Fibroblast of villous mesenchyme (primary cell): ENCODE measurements at places on chromosomes 7 and 10. TPM values are rescaled to one million over a fixed set of nuclear protein-coding genes. Genes with fewer than 3 reads are reported as not detected.

DNA sequence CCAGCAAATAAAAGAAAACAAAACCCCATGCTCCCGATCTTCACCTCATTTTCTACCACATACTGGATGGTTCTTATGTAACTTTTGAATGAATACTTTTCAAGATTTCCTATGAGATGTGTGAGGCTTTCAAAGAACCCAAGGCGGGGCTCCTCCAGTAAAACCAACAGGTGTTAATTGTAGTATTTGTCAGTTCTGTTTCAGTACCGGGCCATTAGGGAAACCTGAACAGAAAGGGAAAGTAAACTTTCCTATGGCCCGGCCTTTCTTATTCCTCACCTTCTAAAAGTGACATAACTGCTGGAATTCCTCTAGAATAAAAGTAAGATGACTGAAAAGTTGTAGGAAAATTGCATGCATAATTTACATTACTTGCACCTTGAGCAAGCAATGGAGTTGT lies 672.9 kb downstream of the MAGI2 start:
- no peak for DNase-seq

OPN4 gene
- not detected in 2 replicates for total RNA-seq

DNA sequence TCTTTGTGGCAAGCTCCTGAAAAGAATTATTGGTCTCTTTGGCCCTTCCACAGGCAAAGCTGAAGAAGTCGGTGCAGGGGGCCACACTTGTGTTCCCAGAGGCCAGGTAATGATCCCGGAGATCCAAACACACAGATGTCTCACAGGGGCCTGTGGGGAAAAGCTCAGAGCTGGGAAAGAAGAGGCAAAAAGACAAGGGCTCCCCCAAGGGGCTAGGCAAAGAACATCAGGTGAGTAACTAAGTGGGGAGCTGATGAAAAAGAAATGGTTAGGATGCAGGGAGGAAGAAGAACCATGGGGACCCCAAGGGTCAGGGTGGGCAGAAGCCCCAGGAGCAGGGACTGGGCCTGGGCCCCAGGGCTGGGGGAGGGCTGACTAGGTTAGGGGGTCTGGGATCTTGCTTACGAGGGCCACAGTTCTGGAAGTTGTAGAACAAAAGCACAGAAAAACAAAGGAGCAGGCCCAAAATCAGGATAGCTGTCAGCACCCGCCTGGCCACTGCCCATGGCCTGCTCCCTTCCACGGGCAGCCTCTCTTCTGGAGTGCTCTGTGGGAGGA lies 1.1 kb downstream of the KEL start:
- no peak for DNase-seq

GIGYF1 gene
- 15.5 and 19.6 TPM in 2 replicates for total RNA-seq

DNA sequence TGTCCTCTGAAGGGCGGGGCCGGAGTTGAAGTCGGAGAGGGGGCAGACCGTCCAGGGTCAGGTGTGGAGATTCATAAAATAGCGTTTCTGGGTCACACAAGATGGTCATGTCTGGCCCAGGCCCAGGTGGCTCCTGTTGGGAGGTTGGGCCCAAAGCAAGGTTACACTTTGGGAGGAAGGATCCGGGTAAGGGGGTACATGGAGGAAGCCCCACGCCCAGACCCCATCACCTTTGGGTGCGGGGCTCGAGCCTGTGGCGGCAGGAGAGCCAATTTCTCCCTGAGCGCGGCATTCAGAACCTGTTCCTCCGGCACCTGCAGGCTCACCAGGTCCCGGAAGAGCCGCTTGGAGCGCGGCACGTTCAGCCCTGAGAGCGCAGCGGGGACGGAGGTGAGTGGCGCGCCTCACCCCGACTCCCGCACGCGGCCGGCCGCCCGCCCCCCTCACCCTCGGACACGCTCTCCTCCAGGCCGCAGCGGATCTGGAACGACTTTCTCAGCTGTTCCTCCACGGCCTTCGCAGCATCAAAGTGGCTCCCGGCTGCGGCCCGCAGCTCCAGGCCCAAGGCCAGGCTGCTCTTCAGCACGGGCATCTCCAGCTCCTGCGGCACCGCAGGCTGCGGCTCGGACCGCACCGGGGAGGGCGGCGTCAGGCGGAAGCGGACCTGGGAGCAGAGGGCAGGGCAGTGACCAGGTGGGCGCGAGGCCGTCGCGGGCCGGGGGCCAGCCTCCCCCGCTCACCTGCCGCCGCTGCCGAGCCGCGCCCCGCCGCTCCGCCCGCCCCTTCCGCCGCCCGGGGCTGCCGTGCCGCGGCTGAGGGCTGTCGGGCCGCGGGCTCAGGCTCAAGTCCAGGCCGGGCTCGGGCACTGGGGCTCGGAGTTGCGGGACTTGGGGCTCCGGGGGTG lies 644 bp downstream of the PPP1R35 start:
- peak; percentile 19 for DNase-seq

FAM25A gene
- total RNA-seq: not detected in 2 replicates

- no peak for DNase-seq
Observed at GRCh38 chr7:136964347-136964746, 95.9 kb downstream of the CHRM2 start.

- DNase-seq: peak; percentile 54
Observed at GRCh38 chr7:158587162-158588084, at the start of gene PTPRN2. TSS of gene PTPRN2 (minus strand) at chr7:158587823.

DNA sequence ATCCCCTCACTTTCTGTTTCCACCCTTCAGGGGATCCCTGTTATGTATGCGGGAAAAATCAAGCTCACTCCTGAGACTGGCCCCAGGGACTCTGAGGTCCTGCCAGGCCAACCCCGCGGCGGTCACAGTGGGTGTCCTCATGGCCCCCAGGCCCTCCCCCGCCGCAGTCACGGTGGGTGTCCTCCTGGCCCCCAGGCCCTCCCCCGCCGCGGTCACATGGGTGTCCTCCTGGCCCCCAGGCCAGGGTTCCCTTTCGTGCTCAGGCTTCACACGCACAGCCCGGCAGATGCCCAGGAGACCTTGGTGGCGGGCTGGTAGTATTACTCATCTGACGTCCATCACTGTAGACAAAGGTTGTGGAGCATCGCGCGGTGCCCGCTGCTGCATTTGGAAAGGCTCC lies 491.0 kb upstream of the FOXK1 start:
- DNase-seq: no peak

NRP1 gene
- 197 and 222 TPM in 2 replicates for total RNA-seq

- DNase-seq: peak; percentile 35
Observed at GRCh38 chr7:31735991-31736982, 49.3 kb downstream of the PPP1R17 start.

DNA sequence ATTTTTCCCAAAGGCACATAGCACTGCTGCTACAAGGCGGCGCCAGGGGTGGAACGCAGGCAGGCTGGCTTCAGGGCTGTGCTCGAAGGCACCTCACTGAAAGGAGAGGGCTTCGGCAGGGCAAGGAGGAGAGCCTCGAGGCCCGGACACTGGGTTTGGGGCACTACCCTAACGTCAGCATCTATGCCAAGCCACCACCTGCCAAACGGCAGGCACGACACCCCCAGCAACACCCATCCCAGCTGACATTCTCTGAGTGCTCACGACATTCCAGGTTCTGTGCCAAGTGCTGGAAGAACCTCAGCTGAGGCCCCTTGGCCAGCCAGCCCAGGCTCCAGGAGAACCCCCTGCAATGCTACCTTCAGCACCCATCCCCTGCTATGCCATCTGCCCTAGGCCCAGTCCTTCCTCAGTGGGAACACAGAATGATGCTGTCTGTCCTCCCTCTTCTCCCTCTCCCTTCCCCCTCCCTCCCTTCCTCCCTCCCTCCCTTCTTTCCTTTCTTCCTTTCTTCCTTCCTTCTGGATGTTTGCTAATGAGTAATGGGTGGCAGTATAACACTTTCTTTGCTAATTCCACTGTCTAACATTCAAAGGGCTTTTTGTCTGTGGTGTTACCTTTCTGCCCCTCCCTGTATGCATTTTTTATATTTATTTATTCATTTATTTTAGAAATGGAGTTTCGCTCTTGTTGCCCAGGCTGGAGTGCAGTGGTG lies 24.3 kb downstream of the ZCCHC24 start:
- DNase-seq: no peak

DNA sequence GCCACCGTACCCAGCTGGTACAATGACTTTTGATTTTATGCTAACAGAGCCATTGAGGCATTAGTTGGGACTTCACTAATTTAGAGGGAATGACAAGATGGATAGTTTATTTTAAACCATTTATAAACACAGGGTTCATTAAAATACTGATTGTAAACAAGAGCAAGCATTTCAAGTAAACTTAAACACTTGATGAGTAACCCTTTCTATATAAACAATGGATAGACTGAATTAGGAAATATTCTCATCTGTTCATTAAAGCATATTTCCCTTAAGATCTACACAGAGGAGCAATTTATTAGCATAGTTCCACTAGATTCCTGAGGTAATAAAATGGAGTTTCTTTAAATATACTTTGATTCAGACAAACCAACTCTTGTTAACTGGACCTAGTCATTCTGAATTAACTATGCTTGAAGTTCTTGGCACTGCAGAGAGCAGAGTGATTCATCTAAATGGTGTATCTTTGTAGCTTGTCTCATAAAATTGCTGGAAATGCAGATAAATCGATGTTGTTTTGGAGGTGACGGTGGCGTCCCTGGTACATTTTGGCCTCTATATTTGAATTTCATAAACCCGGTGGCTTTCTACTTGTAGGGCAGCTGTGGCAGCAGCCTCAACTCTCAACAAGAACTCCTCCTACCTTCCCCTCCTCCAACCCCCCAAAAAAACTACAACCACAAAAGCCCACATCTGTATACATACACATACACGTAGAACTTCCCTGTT lies 15.4 kb upstream of the VDAC2 start:
- DNase-seq: peak; percentile 91

DNA sequence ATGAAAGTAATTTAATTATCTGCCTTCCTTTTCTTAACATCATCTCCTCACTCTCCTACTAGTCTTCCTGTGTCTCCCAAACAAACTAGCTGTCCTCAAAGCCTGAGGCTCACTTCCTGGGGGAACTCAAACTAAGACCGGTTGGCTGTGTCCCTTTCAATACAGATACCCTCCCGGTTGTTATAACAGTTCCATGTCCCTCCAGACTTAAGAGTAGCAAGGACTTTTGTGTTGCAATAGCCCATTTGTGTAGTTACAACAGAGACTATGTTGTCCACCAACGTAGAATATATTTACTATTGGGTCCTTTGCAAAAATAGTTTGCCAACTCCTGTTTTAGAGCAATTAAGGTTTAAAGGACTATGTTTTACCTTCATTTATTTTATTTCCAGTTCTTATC lies 8.6 kb upstream of the TARP start:
- no peak for DNase-seq

GRCh38 chr10:49393757-49394156 lies 2.1 kb downstream of the DRGX start:
- no peak for DNase-seq

C10orf105 gene
- total RNA-seq: under 0.01 TPM in 1 of 2 replicates, not detected in the other

DNA sequence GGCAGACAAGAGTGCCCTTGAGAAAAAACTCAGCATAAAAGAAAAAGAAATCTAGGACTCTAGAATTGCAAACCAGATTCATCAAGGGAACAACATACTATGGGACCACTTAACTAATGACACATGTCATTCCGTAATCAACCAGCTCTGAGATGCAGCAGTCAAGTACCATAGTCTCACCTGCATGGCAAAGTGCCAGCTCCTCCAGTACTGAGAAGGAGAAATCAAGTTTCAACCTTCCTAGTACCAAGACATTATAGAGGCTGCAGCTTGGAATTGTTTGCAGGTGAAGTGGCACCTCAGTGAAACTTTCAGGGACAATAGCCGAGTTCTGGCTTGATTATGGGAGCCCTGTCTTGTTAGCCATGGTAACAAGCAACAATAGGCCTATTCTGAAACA lies 11.5 kb downstream of the STEAP1 start:
- no peak for DNase-seq

DNA sequence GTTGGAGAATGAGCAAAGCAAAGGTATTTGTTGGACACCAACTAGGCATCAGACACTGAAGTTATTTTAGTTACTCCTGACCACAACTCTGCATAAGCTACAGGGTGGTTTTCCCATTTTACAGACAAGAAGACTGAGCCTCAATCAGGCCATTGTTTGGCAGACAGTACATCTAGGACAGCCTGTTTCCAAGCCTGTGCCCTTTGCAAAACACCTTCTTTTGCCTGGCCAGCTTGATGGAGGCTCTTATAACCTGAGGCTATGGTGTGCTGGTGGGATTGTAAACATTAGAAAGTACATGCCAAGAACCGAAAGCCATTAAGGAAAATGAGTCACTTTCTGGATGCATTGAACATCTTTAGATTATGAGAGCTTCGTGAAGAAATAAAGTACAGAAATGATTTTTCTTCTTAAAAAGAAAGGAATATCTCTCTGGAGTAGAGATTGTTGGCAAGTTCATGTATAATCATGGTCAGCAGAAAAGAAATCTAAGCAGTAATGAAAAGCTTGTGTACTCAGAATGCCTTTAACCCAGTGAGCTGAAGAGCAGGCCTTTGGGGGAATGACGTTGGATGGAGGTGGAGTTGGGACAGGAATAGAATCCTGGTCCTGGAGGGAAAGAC lies 140.6 kb downstream of the KIAA1217 start:
- peak; percentile 43 for DNase-seq

DNA sequence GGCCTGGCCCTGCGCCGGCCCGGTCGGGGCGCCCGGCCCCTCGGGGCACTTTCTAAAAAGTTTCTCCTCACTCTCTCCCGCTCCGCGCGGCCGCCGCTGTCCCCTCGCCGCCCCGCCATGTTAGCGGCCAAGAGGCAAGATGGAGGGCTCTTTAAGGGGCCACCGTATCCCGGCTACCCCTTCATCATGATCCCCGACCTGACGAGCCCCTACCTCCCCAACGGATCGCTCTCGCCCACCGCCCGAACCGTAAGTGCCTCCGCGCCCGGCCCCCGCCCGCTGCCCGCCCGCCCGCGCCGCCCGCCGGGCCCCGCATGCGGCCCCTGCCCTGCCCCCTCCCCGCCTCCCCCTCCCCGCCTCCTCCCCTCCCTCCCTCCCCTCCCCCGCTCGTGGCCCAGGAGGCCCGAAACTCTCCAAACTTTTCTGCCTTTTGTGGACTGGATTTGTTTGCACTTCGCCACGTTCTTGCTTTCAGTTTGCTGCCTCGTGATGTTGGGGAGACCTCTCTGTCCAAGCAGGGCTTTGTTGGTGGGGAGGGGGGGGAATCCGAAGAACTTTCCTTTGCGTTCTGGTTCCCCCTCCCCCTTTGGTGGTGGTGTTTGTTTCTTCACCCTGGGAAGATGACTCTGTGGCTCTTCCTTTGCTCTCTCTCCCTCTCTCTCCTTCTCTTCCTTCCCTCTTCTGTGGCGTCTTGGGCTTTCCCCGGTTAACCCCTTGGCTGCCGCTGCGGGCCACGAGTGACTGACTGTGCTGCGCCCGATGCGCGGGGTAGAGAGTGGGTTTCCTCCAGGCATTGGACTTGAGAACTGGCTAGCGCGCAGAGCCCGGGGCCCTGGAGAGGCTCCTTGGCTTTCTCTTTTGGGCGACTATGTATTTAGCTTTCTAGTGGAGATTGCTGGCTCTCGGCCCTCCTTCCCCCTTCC lies 1.6 kb downstream of the TCF7L2 start:
- DNase-seq: peak; percentile 87

DNA sequence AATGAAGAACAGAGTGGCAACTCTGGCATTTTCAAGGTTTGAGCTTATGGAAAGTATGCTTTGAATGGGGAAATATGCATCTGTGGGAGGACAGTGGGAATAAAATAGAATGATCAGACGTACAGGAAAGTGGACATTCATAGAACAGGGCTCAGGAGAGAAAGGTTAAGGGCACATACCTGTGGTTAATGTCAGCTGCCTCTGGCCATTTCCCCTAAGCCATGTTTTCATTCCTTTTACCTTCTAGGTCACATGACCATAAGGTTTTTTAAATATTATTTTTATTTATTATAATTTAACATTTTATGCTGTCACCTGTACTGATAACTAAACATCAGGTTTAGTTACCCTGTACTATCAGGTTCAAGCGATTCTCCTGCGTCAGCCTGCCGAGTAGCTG lies 52.8 kb downstream of the LRRC4 start:
- DNase-seq: peak; percentile 43

REPIN1 gene
- 96.0 and 98.4 TPM in 2 replicates for total RNA-seq

- DNase-seq: no peak
Observed at GRCh38 chr7:42024537-42024936, 212.5 kb downstream of the GLI3 start.

ENO4 gene
- under 0.01 TPM in 1 of 2 replicates, not detected in the other for total RNA-seq
